ENCODE measurements at places on chromosomes 11 and 22.

GRCh38 chr11:35135222-35135621, 3.7 kb upstream of the CD44 start:
- DNase-seq = no peak

DNA sequence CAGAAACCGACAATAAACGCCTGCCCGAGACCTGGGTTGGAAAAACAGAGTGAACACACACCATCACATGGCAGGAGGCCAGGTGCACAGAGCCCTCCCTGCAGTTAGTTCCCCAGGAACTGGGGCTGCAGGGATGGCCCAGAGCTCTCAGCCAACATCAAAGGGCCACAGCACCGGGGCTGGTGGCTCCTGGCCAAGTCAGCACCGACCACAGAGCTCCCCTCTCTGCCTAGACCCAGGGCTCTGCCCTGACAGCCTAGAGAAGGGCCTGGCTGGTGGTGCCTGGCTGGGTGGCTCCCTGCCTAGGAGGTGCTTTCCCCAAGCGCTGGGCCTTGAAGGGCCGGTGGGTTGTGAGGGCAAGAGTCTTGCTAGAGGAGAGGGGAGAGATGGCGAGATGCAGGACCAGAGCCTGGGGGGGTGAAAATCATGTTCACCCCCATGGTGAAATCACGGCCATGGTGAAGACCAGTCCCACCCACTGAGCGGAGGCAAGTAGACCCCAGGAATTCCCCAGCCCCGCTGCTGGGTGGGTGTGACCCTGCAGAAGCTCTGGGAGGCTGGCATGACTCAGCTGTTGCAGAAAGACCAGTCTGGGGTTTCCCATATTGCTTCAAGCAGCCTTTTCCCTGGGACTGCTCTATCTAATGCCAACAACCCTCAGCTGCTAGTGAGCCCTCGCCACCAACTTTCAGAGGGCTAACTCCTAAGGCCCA, 7.2 kb upstream of the BID start:
- DNase-seq = no peak

DNA sequence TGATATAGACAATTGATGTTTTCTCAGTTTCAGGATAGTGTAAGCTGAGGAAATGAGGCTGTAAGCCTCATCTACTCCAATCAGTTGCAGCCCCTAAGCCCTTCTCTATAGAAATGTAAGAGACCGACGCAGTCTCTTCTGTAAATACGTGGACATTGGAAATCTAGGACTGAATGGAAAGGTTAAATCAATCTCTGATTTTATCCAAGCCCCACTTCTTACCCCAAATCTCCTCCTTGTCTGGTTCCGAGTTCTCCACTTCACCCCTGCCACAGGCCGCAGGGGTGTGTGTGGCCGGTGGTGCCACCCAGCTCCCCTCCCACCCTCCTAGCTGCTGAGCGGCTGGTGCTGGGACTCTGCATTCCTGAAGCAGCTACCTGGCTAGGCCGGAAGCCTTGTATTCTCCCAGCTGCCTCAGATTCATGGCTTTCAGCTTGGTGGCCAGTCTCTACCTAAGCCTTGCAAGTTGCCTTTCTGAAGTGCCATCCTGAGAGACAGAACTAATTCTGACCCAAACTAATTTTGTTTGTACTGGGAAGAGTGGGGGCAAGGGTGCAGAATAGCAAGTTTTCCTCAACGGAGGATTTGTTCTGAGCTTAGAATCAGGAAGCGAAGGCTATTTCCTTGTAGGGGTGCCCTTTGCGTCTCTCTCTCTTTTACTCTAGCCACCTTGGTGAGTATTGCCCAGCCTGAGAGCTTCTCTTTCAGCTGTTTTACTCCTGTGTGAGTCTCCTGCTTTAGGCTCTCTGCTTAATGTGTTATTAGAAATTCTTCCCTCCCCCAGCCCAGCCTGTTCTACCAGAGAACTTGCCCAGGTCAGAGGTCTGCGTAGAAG, 749 bp downstream of the VWA5A start:
- peak; percentile 86 for DNase-seq

DNA sequence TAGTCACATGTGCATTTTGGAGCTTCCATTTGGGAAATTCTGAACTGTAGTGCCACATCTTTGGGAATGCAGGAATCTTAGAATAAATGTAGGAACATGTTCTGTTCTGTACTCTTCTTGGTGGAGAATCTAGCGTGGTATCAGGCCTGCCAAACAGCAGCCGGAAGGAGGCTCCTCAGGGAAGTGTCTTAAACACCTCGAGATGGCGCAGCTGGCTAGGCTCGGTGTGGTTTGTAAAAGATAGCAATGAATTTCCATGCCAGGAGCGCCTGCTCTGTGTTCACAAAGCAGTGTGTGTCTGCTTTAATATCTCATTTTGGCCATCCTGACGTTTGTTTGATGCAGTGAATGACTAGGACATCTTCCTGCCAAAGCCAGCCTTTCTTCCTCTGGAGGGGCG, 145.1 kb downstream of the ATXN10 start:
- no peak for DNase-seq
